Activated naive CD4-positive, alpha-beta T cell treated with anti-CD3 and anti-CD28 coated beads, Interleukin-2, amount 10 ng/mL, durations not matched to agents 7 days and 5 days (primary cell): ENCODE measurements at places on chromosomes 11 and 22.

DNA sequence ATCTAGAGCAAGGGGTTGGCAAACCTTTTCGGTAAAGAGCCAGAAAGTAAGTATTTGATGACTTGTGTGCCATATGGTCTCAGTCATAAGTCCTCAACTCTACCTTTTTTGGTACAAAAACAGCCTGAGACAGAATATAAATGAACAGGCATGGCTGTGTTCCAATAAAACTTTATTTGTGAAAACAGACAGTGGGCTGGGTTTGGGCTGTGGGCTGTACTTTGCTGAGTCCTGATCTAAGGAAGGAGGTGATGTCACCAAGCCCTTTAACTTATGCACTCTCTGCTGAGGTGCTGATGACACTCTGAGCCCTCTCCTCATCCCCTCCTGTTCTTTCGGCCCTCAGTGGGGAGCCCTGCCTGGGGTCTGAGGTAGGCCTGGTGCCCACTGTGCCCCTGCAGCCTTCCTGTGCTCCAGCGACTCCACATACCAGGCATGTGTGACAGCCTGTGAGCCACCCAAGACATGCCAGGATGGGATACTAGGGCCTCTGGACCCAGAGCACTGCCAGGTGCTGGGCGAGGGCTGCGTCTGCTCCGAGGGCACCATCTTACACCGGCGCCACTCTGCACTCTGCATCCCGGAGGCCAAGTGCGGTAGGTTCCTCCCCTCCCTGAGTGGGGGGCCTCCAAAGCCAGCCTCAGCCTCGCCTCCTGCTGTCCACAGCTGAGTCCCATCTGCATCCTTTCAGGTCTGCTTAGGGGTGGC, 85.9 kb upstream of the MYOD1 start:
- no peak for DNase-seq

DNA sequence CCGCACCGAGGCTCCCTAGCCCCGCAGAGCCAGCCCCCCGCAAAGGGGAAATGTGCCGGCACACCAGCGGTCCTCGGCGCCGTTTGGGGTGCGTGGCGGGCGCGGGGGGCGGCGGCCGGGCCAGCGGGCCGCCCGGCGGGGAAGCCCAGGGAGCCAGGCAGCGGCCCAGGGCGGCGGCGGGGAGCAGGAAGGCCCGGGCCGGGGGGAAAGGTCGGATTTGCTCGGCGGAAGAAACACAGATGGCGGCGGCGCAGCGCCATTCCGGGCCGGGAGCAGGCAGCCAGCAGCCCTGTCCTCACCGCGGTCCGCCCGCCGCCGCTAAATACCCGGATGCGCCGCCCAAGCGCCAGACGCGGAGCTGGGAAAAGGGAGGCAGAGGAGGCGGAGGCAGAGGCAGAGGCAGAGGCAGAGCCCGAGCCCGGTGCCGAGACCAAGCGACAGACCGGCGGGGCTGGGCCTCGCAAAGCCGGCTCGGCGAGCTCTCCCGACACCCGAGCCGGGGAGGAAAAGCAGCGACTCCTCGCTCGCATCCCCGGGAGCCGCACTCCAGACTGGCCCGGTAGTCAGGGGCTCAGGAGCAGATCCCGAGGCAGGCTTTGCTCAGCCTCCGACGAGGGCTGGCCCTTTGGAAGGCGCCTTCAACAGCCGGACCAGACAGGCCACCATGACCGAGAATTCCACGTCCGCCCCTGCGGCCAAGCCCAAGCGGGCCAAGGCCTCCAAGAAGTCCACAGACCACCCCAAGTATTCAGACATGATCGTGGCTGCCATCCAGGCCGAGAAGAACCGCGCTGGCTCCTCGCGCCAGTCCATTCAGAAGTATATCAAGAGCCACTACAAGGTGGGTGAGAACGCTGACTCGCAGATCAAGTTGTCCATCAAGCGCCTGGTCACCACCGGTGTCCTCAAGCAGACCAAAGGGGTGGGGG, 2.6 kb upstream of the GCAT start:
- DNase-seq, result peak; percentile 83

- DNase-seq, result no peak
Observed at GRCh38 chr22:27711756-27712155, 89.8 kb downstream of the MN1 start.

DNA sequence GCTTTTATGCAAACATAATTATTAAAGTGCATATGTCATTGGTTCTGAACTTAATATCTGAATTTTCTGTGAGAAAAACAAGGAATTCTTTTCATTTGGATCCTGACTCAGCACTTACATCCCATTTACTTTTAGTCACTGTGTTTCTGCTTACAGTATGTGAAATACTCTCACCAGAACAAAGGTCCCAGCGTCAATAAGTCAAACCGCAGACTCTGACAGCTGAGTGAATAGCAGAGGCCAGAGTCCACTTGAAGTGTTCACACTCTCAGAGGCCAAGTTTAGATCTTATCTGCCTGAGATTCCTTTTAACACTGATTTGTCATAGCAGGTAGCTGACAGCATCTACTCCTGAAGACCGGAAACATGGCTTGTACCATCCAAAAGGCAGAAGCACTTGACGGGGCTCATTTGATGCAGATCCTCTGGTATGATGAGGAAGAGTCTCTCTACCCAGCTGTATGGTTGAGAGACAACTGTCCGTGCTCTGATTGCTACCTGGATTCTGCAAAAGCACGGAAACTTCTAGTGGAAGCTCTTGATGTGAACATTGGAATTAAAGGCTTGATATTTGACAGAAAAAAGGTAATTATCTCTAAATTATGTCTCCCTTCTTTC, 14.6 kb downstream of the BBOX1 start:
- no peak for DNase-seq

DNA sequence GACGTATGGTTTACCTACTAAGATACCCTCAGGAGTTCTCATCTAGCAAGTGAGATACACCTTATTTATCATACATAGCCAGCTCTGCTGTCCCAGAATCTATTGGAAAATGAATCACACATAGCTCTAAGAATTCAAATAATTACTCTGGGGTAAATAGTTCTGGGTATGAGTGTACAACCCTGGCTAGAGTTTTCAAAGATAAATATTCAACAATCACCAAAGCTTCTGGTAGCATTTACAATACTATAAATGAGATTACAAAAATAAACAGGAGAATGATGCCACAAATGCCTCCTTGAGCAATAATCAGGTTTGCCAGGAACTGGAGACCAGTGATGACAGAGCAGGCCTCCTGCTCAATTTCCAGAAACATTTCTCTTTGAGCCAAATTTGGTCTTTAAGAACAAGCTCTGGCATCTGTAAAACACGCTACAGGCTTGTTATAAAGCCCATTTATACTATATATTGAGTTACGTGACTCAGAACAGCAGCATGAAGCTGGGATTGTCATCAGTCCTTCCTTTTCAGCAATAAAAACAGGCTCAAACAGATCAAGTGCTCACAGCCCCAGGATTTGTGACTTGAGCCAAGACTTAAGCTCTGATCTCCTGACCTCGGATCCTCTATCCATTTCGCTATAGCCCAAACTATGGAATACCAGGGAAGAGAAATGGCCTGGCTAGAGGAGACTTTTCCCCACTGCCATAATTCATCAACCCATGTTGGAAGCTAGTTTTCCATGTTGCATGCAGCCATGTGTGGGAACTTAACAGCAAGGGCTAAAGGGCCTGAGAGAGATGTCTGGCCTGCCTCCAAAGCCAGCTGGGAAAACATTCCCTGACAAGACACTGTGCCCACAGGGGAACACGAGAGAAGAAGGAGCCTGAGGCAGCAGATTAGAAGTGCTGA, 19.7 kb downstream of the RAB30 start:
- DNase-seq, result no peak

DNA sequence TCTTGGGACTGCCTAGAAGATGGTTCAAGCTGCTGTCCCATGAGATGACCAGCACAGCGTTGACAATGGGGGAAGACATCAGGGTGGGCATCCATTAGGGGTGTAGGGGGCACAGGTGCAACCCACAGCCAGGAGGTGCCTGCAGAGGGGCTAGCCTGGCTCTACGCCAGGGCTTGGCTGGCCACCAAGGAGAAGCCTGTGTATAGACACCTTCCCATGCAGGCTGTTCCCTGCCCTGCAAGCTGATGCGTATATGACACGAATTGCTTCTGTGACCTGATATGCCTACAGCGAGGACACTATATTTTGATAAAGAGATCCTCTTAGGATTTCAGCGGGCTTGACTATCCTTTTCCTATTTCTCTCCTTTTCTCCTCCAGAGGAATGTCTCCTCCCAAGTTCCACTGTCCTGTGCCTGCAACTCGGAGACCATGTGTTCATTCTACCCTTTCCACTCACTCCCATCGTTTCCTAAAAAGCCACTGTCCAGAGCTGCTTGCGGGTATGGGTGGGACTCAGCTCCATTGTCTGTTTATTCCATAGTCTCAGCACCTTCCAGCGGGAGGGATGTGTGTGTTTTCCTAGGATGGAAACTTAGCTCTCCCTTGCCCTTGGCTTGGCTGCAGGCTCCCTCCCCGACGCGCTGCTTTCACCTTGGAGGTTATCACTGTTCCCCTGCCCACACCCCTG, 56.1 kb downstream of the ST14 start:
- DNase-seq, result no peak

DNA sequence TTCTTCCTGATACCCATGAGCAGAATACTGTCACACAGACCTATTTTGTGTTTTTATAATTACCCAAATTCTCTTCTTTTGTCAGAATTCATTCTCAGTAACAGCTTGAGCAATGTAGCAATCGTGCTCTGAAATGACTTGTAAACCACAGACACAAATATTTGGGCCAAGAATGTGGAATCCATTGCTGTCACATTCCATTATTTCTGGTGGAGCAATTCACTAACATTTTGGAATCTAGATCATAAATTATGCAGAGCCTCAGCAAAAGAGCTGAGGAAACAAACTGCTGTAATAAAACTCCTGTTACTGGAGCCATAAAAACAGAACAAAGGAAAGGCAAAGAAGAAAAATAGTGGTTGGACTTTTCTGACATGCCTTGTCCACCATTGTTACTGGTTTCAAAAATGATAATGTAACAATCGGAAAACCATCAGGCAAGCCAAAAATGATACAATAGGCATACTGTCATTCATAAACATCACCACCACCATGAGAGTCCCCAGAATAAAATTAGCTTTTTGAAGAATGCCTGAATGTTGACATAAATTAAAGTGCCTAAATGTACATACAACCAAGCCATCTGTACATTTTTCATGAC, 223.4 kb upstream of the PITPNB start:
- DNase-seq, result no peak

- peak; percentile 29 for DNase-seq
Observed at GRCh38 chr11:86047275-86047991, 21.5 kb downstream of the PICALM start.

GRCh38 chr11:90221803-90222458, 918 bp downstream of the CHORDC1 start:
- DNase-seq, result no peak

DNA sequence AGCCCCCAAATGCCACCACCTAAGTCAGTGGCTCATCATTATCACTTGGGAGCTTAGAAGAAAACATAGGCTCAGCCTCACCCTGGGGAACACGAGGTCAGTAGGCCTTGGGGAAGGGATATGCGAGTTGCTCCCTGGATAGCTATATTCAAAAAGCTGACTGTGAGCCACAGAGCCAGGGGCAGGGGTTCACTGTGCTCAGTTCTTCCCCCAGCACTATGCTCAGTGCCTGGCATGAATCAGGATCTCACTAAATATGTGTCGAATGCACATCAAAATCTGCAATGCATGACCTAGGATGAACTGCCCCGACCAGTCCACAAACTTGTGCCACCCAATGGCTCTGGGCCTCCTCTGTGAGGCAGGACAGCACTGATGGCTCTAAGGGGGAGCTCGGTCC, 35.1 kb downstream of the THOC5 start:
- no peak for DNase-seq

DNA sequence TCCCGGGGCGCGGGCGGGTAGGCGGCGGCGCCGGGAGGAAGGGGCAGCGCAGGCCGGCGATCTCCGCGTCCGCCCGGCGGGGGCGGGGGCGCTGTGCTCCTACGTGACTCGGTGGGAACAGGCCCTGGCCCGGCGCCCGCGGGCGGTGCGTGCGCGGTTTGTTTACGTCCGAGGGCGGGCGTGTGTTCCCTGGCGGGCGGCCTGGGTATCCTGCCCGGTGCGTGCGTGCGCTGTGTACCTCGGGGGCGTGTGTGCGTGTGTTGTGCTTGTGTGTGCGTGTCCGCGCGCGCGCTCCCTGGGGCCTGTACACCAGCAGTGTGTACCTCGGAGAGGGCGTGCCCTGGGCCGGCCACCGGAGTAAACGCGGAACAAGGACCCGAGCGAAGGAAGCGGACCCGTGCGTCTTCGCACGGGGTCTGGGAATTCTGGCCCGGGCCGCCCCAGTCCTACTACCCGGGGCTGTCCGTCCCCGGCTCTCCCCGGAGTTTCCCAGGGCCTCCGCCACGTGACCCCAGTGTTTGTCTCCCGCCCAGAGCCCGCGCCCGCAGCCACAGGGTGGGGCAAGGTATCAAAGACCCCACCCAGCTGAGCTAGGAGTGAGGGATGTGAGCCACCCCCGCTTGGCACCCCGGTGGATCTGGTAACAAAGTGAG, 769 bp downstream of the MAFF start:
- peak; percentile 75 for DNase-seq

DNA sequence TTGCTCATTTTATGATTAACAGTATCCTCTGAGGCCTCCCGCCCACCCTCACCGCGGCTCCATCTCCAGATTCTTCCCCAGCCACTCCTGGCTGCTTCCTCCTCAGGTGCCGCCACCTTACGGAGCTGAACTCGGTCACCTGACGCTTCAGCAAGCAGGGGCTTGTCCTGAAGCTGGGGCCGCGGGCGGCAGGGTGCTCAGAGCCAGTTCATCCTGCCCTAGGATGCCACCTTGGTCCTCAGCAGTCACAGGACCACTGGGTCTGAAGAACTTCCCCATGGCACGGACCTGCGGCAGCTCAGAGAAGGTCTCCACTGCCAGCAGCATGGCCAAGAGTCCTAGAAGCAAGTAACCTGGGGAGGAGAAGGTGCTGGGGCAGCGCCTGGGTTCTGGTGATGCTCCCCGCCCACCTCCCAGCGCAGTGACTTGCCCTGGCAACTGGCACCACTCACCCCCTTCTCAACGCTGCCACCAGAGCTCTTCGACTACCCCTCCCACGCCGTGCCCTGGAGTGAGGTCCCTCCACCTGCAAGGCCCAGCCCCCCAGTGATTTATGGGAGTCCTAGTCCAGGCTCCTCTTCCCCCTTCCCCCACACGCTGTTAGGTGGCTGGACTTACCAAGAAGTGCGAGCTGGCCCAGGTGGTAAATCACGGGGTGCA, 2.6 kb downstream of the KCNK7 start:
- DNase-seq, result no peak

GRCh38 chr11:71097506-71098240, 154.7 kb downstream of the SHANK2 start:
- DNase-seq, result no peak

- no peak for DNase-seq
Observed at GRCh38 chr11:86510097-86510496, 135.4 kb downstream of the CCDC81 start.

- no peak for DNase-seq
Observed at GRCh38 chr11:82195283-82195682, 538.4 kb downstream of the FAM181B start.

DNA sequence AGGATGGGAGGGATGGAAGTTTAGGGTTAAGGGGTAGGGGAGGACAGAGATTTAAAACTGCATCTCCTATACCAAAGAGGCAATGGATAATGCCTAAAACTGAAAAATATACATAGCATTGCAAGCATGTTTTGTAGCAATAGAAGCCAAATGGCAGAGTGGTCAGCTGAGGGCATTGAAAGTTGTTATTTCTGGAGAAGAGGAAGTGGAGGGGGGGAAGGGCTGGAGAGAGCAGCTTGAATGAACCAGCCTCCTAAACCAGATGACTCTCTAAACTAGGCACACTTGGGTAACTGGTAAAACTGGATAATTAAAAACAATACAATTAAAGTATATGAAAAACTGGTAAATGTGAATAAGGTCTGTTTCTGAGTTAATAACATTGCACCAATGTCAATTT, 70.3 kb upstream of the TP53I11 start:
- no peak for DNase-seq

GRCh38 chr11:68843052-68843561, 1.4 kb upstream of the CPT1A start:
- peak; percentile 83 for DNase-seq
